ENCODE measurements at places on chromosomes 3 and 15. TPM values are rescaled to one million over a fixed set of nuclear protein-coding genes. Genes with fewer than 3 reads are reported as not detected.
A peak's percentile ranks its signal among the peaks of the same experiment; 100 is the strongest.

CCR8 gene
- total RNA-seq: 2.5 TPM

NME9 gene
- 0.60 TPM for total RNA-seq

KIF7 gene
- 0.10 TPM for total RNA-seq

CLPX gene
- 35.0 TPM for total RNA-seq

GRCh38 chr3:179196700-179197099 lies 48.5 kb downstream of the PIK3CA start:
- H3K36me3 ChIP-seq: peaks cover 4% of the 10 kb centered on the region
- H3K4me1 ChIP-seq: peaks cover 29% of the 10 kb centered on the region
- H3K4me3 ChIP-seq: peak overlapping the region; percentile 15

GRCh38 chr3:22582266-22582665 lies 620.9 kb upstream of the UBE2E2 start:
- H3K27ac ChIP-seq: no peak overlapping the region
- H3K36me3 ChIP-seq: no peaks in the 10 kb centered on the region
- no peaks in the 10 kb centered on the region for H3K4me1 ChIP-seq
- DNase-seq: no peak

GRCh38 chr3:42572278-42572677 lies 9.5 kb downstream of the SEC22C start:
- H3K36me3 ChIP-seq: peaks cover 5% of the 10 kb centered on the region
- peak overlapping the region; percentile 61 for H3K27ac ChIP-seq
- peaks cover 28% of the 10 kb centered on the region for H3K4me1 ChIP-seq
- H3K4me3 ChIP-seq: no peak overlapping the region
- no peak for DNase-seq

GRCh38 chr3:109888026-109888425 lies 550.7 kb upstream of the DPPA4 start:
- no peaks in the 10 kb centered on the region for H3K36me3 ChIP-seq
- H3K27ac ChIP-seq: no peak overlapping the region
- no peak overlapping the region for H3K4me3 ChIP-seq
- H3K27me3 ChIP-seq: no peaks in the 10 kb centered on the region

GRCh38 chr15:60417112-60417511 lies 19.3 kb upstream of the ANXA2 start:
- DNase-seq: no peak
- H3K36me3 ChIP-seq: peaks cover 4% of the 10 kb centered on the region
- H3K27me3 ChIP-seq: no peaks in the 10 kb centered on the region
- no peak overlapping the region for H3K4me3 ChIP-seq
- peaks cover 7% of the 10 kb centered on the region for H3K4me1 ChIP-seq

GRCh38 chr3:129123314-129124060 lies 1.9 kb upstream of the RAB43 start:
- no peaks in the 10 kb centered on the region for H3K27me3 ChIP-seq
- no peak overlapping the region for H3K4me3 ChIP-seq
- H3K27ac ChIP-seq: peak overlapping the region; percentile 100
- peaks cover 28% of the 10 kb centered on the region for H3K4me1 ChIP-seq
- H3K36me3 ChIP-seq: no peaks in the 10 kb centered on the region
- DNase-seq: no peak

GRCh38 chr3:89104499-89104898 lies 2.9 kb upstream of the EPHA3 start:
- H3K27me3 ChIP-seq: peaks cover 12% of the 10 kb centered on the region
- DNase-seq: no peak
- H3K4me3 ChIP-seq: no peak overlapping the region
- H3K36me3 ChIP-seq: no peaks in the 10 kb centered on the region

DNA sequence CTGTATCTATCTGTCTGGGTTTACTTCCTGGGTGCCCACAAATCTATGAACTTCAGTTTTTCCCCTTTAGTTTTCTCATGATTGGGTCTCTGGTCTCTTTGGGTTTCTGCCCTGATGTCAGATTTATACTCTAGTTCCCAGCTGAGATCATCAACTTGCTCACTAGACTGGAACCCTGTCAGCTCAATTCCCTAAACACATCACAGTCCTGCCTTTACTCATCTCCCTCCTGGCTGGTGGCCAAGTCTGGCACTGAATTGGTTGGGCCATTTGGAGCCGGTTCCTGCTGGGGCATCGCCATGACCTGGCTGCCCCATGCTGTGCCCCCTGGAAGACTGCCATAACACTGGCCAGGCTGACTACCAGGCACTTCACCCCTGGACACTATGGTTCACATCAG lies 345.3 kb downstream of the CHST2 start:
- DNase-seq: no peak
- no peaks in the 10 kb centered on the region for H3K27me3 ChIP-seq
- H3K27ac ChIP-seq: no peak overlapping the region
- H3K4me3 ChIP-seq: no peak overlapping the region
